ENCODE measurements at places on chromosomes 2 and 18. TPM values are rescaled to one million over a fixed set of nuclear protein-coding genes. Genes with fewer than 3 reads are reported as not detected.

The RAD51AP2 gene
- 0.16 TPM for total RNA-seq

The MRPL19 gene
- total RNA-seq: 40.4 TPM

The EEF1B2 gene
- 357 TPM for total RNA-seq

The ZCCHC2 gene
- total RNA-seq: 19.0 TPM

The TGFA gene
- 1.0 TPM for total RNA-seq

The GPR45 gene
- total RNA-seq: not detected

The TSPYL6 gene
- not detected for total RNA-seq

DNA sequence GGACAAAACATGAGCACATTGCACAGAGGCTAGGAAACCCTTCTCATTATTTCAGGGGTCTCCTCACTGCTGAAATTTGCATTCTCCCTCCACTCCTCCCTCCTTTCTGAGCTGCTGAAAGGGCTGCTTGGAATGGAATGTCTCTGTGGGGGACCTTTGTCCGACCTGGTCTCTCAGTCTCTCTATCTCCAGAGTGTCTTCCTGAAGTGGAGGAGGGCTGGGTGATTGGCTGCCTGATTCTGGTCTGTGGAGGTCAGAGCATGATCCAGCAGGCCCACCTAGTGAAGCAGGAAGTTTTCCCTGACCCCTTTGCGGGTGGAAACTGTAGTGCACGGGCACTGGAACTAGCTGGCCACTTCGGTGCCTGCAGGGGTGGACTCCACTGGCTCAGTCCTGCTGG, 560.5 kb upstream of the HS6ST1 start:
- DNase-seq: no peak

DNA sequence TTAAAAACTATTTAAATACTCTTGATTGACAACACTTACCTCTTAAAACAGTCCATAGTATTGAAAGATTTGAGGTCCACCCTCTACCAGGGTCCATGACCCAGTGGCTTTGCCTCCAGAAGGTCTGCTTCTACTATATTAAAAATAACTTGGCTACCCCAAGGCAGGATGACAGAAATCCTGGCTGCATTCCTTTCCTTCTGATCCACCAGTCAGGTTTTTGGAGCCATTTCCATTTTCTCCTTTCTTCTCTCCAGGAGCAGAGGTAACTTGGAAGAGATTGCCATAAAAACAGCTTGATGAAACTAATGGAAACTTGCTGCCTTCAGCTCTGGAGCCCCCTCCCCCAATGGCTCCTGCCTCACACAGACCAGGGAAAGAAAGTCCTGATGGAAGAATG, 2.6 kb upstream of the FAM171B start:
- DNase-seq: no peak

- DNase-seq: no peak
These were observed 68.0 kb downstream of the KLHL29 start for GRCh38 chr2:23452853-23453420.

- DNase-seq: no peak
These were observed 24.2 kb downstream of the VRK2 start for GRCh38 chr2:58070765-58071164.

DNA sequence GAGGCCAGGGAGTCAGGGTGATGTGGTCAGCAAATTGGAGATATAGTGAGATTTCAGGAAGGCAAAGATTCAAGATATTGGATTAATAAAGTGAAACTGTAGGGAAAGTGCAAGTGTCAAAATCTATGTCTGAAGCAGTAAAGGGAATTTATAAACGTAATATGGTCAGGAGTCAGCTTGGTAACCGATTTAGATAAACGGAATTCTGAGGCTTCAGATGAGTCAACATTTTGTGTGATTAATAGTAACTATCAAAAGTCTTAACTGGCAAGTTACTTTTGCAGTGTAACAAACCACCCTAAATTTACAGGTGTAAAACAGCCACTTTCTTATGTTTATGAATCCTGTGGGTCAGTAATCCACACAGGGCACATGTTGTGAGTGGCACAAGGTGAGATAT, 10.9 kb downstream of the MTX2 start:
- no peak for DNase-seq

- no peak for DNase-seq
These were observed 14.6 kb downstream of the PAIP2B start for GRCh38 chr2:71212336-71212735.

DNA sequence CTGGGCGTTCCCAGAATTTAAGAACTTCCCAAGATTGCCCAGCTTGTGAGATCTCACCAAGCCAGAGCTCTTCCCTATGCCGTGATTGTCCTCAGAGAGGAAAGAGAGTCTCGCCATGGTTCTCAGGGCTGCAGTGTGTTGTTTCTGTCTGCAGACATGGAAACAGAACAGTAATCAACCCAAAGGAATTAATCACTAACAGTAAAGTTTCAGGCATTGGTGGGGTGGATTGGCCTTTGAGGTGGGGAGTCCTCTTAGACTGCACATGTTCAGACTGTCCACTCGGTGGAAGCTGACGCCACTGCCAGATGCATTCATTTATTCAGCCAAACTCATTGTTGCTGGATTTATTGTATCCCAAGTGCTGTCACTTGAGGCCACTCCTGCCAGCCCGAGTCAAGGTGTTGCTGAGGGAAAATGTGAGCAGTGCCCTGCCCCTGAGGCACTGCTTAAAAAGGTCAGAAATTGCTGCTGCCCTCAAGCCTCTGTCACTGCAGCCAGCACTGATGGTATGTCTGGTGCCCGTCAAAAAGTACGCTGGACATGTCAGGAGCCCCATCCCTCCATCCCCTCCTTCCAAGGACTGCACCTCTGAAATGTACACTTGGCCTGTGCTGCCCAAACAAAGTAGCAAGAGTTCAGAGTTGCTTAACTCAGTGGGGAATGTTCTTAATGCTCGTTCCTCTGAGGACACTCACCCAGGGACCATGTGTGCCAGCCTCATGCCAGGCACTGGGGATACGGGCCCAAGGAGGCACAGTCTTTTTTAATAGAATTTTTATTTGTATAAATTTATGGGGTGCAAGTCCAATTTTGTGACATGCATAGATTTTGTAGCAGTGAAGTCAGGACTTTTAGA, 201.0 kb downstream of the GLI2 start:
- no peak for DNase-seq

DNA sequence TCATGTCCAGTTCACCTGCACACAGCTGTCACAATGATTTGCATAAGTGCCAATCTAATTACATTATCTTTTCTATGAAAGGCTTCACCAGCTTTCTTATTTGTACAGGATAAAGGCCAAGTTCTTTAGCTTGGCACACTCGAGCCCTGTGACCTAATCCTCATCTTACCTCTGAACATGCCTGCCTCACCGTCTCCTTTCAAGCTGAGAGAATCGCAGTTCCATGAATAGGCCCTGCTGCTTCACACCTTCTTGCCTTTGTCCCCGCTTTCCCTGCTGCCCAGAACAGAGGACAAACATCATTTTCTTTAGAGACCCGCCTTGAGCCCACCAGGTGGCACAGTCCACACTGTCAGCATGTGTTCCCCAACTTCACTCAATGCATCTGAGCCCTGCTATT, 1094.7 kb downstream of the BCL11A start:
- no peak for DNase-seq

GRCh38 chr18:4068552-4069158, 386.5 kb downstream of the DLGAP1 start:
- DNase-seq: no peak

DNA sequence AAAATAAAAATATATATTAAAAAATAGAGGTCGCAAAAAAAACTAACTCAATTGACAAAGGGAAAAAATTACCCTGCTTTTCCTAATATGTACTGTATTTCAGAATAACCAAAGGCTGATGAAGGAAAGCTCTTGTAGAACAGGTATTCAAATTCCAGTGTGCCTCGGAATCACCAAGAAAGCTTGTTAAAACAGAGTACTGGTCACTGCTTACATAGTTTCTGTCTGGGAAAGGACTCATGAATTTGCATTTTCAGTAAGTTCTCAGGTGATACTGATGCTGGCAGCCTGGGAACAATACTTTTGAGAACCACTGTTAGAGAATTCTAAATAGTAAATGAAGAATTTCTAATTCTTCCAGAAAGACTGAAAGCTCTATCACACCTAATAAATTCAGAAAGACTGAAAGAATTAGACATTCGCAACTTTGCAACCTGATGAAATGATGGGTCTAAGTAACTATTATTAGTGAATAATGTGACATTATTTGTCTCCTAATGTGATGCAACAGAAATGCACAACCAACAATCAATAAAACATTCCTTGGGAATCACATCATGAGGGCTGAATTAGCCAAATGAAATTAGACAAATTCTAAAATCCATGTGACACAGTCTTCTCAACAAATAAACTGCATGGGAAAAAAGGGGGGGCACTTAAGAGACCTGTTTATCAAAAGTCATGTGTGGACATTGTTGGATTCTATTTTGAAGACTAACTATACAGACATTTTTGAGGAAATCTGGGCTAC, 21.9 kb downstream of the RPRD1A start:
- DNase-seq: no peak

DNA sequence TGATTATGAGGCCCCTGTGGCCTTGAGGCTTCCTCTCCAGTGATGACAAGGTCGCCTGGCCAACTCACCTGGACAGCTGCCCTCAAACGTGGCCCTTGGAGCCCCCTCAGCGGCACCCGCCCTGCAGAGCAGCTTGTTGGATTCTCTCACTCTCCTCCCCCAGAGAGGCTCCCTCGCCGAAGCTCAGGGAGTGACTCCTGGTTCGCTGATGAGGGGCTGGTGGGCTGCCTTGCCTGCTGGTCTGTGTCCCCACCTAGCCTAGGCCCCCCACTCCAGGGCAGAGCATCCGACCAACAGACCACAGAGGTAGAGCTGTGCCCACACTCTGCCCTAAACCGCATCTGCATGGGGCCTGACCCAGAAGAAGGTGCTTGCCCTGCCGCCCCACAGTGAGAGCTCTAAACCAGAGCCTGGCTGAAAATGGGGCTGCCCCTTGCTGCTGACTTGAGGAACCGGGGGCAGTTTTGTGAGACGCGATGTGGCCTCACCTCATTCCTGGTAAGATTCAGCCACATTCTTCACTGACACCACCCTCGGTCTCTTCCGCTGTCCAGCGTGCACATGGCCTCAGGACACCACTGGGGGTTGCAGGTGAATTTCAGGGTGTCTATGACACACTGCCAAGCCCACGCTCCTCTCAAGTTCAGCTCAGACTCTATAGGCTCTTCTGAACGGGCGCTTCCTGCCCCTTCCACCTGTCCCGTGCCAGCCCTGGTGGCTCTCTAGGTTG, 131.6 kb downstream of the CABLES1 start:
- DNase-seq: no peak

- no peak for DNase-seq
These were observed 79.7 kb upstream of the APCDD1 start for GRCh38 chr18:10374636-10375293.

GRCh38 chr2:28095622-28096021, 205.1 kb downstream of the BABAM2 start:
- no peak for DNase-seq

DNA sequence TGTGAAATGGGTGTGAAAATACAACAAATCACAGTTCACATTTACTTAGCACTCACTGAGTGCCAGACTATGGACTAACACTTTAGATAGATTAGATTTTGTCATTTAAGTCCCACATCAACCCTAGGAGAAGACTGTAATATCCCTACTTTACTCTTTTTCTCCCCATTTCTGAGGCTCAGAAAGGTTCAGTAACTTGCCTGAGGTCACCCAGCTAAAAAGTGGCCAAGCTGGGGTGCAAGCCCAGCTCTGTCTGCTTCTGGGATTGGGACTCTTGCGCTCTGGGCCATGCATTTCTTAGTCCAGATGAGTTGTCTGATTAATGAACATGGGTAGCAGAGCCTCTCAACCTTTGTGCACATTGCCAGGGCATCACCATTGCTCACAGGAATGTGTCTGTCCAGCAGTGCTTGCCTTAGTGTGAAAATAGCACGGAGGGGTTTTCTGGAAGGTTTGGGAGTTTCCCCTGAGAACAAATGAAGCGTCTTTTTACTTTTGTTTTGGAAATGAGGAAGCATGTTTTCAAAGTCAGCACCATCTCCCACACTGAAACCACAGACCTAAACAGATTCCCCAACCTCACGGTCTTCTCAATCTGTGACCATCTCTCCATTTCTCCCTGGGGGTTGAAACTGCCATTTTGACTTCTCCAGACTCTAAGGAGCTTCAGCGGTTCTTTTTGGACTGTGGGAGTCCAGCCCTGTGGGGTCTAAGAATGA, 31.9 kb downstream of the NRP2 start:
- DNase-seq: no peak

DNA sequence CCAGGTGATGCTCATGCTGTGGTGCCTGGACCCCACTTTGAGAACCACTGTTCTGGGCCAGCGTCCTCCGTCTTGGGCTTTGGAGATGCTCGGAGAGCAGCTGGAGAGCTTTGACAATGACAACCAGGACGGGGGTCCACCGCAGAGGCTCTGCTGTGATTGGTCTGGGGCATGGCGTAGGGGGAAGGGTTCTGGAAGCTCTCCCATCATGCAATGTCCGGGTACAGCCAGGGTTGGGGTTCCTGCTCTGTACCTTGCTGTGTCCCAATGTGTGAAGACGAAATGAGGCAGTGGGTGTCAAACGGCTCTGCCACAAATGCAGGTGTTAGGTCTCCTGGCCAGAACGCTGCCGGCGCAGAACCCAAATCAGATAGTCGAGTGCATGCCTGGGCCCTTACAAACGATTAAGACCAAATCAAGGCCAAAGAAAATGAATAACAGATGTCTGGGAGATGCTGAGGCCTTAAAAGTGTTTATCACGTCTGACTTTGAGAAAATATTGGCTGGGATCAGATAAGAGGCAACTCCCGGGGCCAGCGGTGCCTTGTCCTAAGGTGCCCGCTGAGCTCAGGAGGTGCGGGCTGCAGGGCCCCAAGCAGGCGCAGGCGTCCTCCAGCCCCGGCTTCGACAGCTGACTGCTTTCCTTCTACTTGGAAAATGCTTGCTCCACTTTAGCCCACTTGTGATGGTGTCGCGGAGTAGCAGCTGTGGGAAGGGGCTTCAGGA, 117.2 kb downstream of the VAPA start:
- DNase-seq: peak; percentile 15

- DNase-seq: no peak
These were observed 2.6 kb downstream of the IL18RAP start for GRCh38 chr2:102425441-102426132.

- no peak for DNase-seq
These were observed 156.2 kb downstream of the DTNA start for GRCh38 chr18:34866310-34866709.

- no peak for DNase-seq
These were observed 48.2 kb downstream of the COL4A4 start for GRCh38 chr2:227115761-227116160.

DNA sequence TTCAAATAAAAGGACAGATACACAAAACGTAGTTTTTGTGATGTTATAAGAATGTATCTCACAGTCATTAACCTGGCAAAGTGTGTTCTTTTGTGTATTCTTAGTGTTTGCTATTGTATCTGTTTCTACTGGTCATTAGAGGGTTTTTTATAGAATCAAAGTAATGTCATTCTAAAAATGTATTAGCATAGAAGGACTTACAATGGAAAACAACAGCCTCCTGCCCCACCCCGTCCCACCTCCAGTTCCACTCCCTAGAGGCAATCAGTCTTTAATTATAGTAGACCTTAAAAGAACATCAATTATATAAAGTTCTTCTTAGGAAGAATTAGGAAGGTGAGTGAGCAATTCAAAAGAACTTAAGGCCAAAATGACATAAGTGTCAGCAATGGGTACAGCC, 13.8 kb downstream of the DNAJC27 start:
- no peak for DNase-seq

Measured in left cardiac atrium (tissue), 4 donors.